ENCODE measurements at places on chromosomes 11 and 22. TPM values are rescaled to one million over a fixed set of nuclear protein-coding genes. Genes with fewer than 3 reads are reported as not detected.

FIBIN gene
- total RNA-seq: not detected

CAPN5 gene
- 4.7 TPM for total RNA-seq

EMID1 gene
- total RNA-seq: 0.22 TPM

DNA sequence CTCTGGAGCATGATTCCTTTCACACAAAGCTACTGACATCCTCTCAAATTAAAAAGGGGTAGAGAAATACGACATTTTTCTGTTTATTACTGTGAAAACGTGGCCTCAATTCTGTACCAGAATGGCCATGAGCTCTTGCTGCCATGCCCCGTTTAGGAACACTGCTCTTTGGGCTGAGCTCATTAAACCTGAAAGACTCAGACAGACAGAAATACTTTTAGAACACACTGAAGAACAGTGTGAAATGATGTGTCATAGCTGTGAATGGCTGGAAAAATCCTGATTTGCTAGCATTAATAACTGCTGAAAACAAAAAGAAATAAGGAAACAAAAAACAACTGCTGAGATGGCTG lies 32.2 kb upstream of the TMEM135 start:
- DNase-seq: no peak

- DNase-seq: no peak
Observed at GRCh38 chr11:124747406-124748099, 4.5 kb downstream of the VSIG2 start.

MPZL2 gene
- 29.7 TPM for total RNA-seq

DNA sequence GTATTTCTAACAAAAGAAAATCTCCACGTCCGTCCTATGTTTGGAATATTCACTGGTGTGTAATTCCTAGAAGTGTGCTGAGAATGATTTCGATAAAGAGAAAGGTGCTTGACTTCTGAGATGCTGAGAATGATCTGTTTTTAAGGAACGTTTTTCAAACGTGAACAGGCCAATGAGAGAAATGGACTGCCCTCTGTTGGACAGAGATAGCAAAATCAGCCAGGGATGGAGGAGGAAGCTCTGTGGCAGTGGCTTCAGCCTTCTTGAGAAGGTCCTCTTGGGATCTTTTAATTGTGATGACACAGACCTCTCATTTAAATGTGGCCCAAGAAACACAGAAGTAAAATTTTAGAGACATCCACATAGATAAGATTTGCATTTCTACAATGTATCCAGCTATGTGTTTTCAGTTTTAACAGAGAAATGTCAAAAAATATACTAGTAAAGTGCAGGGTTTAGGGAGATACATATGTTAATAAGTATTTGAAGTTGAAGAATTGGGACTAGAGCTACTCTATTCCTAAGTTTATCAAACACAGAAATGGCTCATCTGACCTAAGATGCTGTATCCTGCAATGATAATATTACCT lies 84.0 kb upstream of the RCN1 start:
- peak; percentile 16 for DNase-seq

GAB4 gene
- not detected for total RNA-seq

DNA sequence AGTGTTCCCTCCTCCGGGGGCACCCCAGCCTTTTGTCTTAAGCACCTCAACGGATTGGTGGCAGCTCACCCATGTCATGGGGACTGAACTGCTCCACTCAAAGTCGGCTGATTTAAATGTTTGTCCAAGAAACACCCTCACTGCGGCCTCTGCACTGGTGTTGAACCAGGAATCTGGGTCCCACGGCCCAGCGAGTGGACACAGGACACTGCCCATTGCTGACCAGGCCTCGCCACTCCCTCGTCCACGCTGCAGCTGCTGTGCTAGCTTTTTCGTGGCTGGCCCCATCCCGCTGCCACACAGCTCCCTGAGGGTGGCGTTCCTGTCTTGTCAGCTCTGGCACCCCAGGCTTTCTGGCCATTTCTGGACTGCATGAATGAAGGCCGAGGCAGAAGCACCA lies 646.2 kb downstream of the BRD1 start:
- no peak for DNase-seq

GCAT gene
- 36.0 TPM for total RNA-seq

DNA sequence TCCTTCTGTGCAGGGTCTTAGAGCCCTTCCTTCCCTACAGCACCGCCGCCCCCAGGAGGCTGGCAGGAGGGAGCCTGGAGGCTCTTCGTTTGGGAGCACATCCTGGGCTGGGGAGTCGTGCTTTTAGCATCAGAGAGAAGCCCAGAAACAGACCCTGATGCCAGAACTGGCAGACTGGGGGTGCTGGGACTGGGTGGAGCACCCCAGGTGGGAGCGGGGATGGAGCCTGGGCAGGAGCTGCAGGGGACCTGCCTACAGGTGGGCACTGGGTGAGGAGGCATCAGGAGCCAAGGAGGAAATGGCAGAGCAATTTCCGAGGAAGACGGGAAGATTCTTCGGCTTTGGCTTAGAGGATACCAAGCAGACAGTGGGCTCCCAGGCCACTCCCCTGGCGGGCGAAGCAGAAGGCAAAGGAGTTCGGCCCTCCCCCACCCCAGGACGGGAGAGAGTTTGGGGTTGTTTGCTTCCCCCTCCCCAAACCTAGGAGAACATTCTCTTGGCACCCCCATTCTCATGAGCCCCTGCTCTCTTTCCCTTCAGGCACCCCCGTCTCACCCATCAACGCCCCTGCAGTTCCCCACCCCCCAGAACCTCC lies 1.1 kb downstream of the SYT7 start:
- DNase-seq: no peak

C11orf65 gene
- total RNA-seq: 0.81 TPM

DNA sequence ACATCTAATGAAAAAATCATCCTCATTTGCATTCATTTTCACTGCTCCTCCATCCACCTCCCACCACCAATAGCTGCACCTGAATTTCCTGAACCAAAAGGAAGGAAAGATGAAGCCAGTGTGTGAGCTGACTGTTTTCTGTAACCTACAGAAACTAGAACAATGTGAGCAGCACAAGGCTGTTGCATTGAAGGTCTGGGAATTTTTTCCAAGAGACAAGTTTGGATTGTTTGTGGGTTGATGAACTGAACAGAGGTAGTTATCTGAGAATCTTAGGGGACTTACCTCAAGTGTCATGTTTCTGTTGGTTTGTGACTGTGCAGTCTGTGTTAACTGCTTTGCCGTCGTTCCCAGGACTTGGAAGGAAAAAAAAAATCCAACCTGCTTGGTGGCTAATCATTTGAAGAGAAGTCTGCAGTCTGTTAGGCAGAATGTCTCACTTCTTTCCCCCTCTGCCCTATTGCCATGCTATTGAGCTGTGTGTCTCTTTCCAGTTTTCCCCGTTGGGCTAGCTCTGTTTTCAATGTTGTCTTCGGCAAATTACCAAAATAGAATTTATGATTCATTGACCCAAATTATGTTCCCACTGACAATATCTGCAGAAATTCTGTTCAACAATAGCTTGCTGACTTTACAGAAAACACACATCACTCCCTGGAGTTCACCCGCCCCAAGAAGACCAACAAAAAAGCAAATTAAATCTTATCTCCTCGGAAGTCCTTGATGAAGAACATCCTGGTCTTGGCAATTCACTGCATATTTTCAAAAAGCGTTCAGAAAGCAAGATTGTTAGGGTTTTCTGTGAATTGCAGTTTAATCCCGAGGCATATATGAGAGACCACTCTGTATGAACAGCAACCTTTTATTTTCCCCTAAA lies 76.0 kb downstream of the SC5D start:
- no peak for DNase-seq

- no peak for DNase-seq
Observed at GRCh38 chr11:34284156-34284555, 73.7 kb downstream of the ABTB2 start.

DNA sequence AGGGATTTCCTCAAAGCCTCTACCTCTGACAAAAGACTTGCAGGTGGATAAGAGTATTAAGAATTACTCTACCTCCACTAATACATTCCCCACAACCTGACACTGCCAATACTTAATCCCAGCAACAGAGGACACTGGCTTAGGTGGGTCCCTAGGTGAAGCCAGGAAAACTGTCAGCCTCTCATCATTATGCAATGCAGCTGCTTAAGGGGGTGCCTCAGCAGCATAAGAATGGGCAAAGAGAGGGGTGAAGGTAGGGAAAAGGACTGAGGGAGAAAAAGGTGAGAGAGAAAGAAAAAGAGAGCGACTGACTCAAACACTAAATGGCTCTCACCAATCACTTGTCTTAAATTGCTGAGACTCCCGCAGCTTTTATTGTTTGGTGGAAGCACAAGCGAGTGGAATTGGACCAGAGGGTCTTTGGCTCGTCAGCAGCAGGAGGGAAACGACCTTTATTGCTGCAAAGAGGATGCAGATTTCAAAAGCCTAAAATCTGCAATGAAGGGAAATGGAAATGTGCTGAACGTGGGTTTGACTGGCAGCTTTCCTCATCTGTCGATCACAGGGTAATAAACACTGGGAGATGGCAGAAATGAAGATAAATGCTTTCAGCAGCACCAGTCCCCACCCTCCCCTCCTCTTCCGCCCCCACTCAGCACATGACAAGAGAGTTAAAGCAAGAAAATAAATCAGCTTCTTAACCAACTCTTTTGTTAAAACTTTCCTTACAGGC lies 64.9 kb upstream of the CHRM4 start:
- no peak for DNase-seq

- DNase-seq: no peak
Observed at GRCh38 chr11:66004186-66004585, 1.9 kb downstream of the BANF1 start.

SOX6 gene
- total RNA-seq: 0.36 TPM

ZP1 gene
- total RNA-seq: not detected

ENTHD1 gene
- not detected for total RNA-seq

A4GALT gene
- total RNA-seq: 16.2 TPM

ANGPTL5 gene
- not detected for total RNA-seq

- DNase-seq: no peak
Observed at GRCh38 chr11:79896258-79896657, 455.4 kb upstream of the TENM4 start.

- no peak for DNase-seq
Observed at GRCh38 chr11:117412653-117413275, 85.1 kb downstream of the CEP164 start.

- peak; percentile 47 for DNase-seq
Observed at GRCh38 chr11:100719362-100719761, 32.3 kb downstream of the ARHGAP42 start.

GRCh38 chr22:25492841-25493734 lies 71.4 kb upstream of the GRK3 start:
- no peak for DNase-seq

DNA sequence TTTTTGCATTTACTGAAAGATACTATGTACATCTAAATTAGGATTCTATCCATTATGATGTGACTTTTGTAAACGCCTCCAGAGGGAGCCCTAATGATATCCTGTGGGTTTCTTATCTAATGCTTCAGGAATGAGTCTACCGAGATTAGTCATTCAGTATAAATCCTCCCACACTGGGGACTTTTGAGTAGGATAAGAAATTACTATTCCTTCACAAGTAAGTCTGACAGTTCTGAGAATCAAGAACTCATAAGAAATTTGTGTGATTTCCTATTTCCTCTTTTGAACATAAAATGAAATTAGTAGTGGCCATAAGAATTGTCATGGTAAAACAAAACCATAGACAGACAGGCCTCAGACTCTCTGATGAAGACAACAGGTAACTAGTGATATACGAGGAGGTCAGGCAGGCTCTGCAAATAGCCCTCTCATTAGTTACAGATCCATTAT lies 10.0 kb upstream of the OR5M1 start:
- peak; percentile 69 for DNase-seq

CCDC15 gene
- 3.4 TPM for total RNA-seq

- no peak for DNase-seq
Observed at GRCh38 chr11:111378861-111379601, at the start of gene POU2AF1. Gene POU2AF1 (minus strand): TSS chr11:111379275. CDS start chr11:111379177, 98 bp downstream.

GRCh38 chr11:35935390-35935789 lies 8.5 kb upstream of the LDLRAD3 start:
- no peak for DNase-seq

DNA sequence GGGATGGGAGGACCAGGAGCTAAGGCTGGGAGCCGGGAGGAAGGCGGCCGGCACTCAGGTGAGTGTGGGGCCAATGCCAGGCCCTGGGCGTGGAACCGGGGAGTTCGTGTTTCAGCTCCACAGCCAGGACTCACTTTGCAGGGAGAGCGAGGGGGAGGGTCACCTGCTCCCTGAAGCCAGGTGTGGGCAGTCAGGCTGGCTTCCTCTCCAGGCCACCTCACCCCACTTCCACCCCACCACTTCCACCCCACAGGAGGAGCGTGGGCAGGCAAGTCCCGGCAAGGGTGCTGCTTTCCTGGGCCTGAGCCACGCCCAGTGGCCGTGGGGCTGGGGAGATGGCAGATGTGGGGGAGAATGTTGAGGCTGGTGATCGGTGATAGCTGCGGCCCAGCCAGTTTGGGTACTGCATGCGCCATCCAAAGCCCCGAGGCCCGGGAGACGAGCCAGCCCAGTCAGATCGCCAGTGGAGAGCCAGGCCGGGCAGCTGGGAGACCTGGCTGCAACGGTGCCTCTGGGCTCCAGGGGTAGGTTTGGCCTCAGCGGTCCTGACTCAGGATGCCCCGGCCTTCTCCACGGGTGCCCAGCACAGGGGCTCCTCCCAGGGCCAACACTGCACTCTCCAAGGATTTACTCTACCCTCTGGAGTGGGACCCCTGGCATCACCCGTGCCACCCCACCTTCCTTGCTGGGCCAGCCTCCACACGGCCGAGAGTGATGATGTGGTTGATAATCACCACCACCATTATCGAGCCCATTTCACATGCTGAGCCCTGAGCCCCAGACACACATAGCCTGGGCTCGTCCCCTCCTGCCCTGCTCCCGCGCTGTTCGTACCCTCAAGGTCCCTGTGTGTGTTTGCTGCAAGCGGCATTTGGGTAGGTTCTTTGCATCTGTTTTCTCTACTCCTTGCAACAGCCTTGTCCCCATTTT lies 93.8 kb downstream of the WNT7B start:
- no peak for DNase-seq

- no peak for DNase-seq
Observed at GRCh38 chr22:30747493-30747892, 52.8 kb downstream of the OSBP2 start.

DNA sequence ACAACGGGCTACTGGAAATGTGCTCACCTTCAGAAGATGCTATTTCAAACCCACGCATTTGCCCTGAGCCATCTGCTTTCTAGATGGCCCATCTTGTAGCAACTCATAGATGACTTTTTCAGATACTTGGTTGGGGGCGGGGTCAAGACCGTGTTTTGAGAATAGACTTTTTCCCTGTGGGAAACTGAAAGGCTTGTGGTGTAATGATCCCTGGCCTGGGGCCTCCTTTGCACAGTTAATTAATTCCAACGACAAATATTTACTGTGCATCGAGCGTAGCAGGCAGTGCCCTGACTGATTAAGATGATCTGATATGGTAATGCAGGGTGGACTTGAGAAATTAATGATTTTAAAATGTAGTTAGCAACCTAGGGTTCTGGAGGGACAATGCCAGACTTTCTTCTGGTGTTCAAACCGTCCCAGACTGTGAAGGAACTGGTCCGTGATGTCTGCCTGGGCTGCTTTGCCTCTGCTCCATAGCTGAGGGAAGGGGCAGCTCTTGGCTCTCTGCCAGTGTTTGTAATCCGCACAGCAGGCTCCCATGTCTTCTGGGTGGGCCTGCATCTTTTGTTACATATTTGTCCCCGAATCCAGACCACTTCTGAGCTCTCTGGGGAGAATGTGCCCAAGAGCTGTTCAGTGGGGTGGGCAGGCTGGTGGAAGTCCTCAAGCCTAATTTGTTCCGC lies 84.8 kb downstream of the ADAMTS15 start:
- DNase-seq: no peak
